NCI-H1048 (cell line): ENCODE measurements at places on chromosomes 5 and 9.

DNA sequence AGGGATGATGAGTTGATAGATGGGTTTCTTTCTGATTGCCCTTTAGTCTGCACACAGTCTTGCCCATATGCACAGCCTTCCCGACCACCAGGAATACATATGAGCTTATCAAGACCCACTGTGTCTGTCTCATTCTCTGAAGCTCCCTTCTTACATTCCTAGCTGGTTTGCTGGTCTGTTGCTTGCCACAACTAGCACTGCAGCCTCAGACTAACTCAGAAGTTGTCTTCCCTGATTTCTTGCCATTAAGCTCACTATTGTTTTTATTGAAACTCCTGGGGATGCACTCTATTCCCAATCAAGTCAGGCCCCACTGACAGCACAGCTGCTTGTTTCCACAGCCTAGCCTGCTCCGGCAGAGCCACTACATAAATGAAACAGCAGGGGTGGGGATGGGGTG lies 97.5 kb downstream of the SAXO1 start:
- no peak for DNase-seq

GRCh38 chr5:94746731-94747124 lies 128.3 kb downstream of the SLF1 start:
- DNase-seq, result no peak

DNA sequence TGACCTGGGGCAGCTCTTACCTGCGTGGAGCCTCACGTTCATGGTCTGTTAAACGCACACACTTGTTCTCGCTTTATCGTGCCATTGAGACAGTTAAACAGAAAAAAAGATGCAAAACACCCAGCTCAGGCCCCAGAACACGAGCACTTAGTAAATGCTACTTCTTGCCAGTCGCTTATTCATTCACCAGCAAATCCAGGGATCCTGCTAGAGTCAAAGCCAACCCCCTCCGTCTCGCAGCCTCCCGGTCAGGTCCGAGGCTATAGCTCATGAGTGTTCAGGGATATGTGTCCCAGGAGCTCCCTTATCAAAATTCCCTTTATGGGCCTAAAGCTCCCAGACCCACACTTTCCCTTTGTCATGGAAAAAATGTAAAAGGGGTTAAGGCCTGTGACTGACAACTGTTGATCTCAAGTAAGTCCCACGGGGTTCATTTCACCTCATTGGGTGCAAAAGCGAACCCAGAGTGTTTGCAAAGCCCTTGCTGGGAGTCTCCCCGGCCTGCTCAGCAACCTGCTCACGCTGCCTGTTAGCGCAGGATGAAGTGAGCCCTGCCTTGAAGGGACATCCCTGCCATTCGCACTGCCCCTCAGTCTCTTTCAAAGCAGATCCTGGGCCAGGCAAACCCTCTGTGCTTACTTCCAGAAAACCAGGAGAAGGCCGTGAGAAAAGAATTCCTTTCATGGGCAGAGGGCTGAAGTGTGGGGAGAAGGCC lies 40.7 kb downstream of the HRH2 start:
- DNase-seq, result no peak

DNA sequence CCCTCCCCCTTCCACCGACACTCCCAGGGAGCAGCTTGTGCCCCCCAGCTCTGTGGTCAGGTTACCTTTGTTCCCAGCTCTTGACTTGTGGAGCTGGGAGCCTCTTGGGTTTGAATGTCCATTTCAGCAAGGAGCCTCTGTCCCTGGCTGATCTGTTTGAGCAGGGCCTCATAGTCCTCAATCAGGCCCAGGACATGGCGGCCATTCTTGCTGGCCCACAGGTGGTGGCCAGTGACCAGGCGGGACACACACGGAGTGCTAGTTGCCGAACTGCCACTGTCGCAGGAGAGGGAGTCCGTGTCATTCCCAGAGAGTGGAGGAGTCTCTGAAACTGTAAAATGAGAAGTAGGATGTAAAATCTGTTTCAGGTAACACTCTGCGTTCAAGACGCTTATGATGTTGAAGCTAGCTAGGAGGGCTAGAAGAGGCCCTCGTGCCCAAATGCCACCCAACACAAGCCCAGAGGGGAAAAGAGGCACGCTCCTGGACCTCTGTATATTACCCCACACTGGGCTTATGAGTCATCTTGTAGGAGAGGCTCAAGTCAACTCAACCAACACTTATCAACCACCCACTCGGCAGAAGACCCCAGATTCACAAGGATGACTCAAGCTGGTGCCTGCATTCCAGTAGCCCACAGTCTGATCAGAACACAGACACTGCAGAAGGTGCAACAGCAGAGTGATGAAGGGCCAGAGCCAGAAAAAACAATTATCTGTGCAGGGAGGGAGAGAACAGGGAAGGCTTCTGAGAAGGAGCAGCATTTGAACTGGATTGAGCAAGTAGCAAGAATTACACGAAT lies 177.0 kb downstream of the CDK5RAP2 start:
- DNase-seq, result no peak

- DNase-seq, result no peak
These were observed 21.9 kb downstream of the MOCS2 start for GRCh38 chr5:53087621-53088121.

- peak; percentile 49 for DNase-seq
These were observed 7.2 kb upstream of the KLHL3 start for GRCh38 chr5:137743031-137743640.

DNA sequence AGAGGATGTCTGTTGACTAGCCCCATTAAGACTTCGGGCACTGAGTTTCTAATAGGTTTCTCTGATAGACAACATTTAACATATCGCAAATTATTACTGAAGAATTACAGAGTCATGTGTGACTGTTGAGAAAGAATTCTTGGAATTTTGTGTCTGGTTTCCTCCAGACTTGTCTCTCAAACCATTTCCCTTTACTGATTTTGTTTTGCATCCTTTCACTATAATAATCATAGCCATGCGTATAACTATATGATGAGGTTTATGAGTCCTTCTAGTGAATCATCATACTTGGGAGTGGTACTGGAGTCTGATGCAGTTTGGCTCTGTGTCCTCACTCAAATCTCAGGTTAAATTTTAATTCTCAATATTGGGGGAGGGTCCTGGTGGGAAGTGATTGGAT lies 27.0 kb downstream of the ZNF169 start:
- DNase-seq, result no peak

DNA sequence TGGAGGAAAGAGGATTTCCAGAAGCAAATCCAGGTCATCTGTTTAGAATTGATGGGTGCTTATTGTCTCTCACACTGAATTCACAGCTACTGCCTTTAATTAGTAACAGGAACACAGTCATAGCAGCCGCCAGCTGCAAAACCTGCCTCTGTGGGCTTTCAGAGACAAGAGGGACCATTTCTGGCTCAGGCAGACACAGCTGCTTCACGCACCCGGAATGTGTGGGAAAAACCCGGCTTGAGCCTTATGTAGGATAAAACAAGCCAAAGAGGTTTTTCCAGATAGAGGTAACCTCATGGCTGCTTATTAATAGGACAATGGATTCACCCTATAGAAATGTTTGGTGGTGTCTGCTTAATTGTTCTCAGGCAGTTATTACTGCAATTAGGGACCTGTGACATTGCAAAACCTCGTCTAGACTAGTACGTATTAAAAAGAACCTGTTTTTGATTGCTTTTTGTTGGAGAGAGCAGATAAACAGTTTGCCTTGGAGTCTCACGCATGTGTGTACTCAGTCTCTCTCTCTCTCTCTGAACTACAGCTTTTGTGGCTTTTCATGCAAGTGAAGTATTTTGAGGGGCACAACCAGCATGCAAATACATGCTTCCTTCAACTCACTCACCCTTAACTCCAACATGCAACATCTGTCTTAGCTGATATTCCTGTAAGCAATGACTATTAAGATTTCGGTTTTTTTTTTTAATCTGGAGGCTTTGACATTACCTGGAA lies 302.7 kb downstream of the PLK2 start:
- DNase-seq, result no peak

DNA sequence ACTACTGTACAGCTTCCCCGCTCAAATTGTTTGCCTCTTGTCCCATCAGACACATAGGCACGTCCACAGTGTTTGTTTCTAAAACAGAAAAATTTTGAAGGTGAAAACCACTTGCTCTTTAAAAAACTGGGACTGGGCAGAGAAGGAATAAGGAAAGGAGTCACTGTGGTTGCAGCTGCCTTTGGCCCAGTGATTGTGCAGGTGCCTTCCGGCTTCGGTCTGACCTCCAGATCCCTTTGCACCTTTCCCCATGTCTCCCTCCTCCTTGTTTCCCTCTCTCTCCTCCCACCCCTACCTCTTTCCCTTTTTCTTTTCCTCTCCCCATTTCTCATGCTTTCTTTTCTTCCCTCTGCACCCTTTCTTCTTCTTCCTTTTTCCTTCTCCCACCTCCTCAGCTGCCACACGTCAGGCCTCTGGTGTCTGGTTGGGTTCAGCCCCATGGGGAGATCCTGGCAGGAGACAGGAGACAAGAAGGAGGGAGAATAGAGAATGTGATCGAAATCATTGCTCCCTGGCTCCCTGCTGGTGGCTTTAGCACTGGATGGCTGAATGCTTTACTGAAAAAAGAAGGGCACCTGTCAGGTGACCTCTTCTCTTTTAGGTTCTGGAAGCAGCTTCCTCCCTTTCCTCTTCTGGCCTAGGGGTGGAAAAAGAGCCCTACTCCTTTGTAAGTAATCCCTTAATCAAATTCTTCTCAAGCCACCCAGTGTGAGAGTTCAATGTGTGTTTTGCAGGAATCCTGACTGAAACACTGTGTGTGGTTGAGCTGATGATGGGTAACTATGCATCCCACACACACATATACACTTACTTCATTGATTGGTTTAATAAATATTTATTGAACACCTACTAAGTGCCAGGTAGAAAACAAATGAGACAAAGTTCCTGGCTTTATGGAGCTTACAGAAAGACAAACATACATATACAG lies 267.3 kb downstream of the MAST4 start:
- DNase-seq, result no peak

GRCh38 chr9:122080986-122081385 lies 12.1 kb downstream of the TTLL11 start:
- no peak for DNase-seq

DNA sequence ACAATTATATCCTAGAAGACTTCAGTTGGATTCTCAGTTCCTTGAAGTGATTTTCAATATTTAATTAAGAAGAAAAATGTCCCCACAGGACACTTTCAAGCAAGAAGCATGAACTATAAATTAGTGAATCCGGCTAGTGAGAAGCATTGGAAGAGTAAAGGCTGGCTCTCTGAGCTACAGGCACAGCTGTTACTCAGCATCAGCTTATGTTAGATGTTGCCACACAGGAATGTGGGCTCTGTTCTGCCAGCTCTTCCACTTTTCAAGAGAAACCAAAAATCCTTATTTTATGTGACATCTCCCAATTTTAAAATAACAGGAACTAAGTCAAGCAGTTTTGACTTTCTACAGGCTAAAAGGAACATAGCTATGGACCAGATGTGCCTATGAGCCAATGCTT lies 14.9 kb downstream of the ZNF474 start:
- DNase-seq, result no peak

DNA sequence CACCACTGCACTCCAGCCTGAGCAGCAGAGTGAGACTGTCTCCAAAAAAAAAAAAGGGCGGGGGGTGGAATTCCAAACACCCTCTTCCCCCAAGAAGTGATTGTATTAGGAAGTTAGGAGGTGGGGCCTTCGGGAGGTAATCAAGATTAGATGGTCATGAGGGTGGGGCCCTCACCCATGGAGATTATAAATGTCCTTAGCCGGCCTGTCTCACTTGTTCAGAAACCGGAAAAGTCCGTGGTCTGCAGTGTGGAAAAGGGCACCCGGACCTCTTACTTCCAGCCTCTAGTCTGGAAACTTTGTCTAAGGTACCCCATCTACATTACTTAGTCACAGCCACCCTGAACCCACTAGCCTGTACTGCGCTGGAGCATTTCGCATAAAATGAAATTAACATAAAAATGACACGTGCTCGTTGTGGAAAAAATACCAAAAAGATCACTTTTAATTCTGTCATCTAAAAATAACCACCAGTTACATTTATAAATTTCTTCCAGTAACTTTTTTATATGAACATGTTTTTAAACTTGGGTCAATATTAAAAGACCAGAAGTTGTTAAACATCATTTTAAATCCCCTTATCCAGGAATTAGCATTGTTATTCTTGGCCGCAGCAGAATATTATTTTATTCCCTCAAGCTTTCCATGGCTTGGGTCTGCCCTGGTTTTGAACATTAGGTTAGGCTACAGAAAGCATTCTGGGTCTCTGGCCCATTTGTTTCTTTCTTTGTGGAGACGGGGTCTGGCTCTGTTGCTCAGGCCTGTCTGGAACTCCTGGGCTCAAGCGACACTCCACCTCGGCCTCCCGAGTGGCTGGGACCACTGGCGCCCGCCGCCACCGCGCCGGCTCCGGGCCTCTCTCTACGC lies 1.2 kb upstream of the CKS2 start:
- no peak for DNase-seq

- no peak for DNase-seq
These were observed 123.3 kb upstream of the TMEM161B start for GRCh38 chr5:88391991-88392390.

DNA sequence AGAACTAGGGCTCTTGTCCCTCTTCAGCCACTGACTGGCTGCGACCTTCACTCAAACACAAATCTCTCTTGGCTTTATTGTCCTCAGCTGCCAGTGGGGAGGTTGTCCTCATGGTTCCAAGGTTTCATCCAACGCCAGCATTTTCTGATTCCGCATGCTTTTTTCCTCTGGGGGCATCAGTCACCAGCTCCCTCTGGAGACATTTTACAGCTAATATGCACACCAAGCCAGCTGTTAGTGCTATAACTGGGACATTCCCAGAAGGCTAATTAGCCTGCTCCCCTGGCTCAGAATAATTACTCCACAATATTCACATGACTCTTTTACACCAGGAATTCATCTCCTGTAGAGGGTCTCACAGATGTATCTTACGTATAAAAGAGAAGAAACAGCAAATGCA lies 193.6 kb upstream of the ANKRD55 start:
- DNase-seq, result no peak

DNA sequence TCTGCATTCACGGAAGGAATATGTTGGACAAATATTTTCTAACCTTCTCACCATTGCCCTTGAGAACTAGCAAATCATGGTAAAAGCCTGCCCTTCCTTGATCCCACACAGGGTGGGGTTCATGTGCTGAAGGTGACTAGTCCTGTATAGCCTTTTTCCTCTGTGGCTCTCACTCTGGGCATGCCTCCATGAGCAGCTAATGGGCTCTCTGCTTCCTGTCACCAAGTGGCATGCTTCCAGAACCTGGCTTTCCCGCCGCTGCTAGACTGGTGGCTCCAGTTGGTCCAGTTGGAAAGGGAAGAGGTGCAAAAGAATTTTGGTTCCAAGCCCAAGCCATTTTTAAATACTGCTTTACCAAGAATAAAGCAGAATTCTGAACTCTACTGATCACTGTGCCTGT lies 35.5 kb downstream of the FBXO10 start:
- no peak for DNase-seq

- no peak for DNase-seq
These were observed 92.7 kb upstream of the FCN2 start for GRCh38 chr9:134787601-134788531.
